ENCODE measurements at places on chromosomes 12 and 14.

DNA sequence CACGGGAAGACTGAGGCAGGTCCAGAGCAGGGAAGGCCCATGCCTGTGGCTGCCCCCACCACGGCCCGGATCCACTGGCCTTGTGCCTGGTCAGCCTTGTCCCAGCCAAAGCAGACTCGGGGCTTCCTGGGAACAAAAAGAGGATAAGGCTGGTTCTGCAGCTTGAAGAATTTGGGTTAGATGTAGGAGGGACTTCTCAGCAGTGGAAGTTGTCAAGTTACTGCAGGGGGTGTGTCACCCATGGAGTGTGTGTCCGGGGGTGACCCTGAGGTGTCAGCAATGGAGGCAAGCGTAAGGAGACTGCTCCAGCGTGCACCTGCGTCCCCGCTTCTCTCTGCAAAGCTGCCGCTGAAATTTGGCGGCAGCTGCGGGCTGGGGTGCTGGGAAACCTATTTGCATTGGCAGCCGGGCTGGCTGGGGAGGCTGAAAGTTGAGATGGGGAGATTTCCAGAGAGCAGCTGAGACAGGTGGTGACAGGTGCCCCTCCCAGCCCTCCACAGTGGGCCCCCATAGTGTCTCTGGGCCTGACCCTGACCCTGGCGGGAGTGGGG lies 12.5 kb upstream of the TNFAIP2 start:
- DNase-seq: no peak

DNA sequence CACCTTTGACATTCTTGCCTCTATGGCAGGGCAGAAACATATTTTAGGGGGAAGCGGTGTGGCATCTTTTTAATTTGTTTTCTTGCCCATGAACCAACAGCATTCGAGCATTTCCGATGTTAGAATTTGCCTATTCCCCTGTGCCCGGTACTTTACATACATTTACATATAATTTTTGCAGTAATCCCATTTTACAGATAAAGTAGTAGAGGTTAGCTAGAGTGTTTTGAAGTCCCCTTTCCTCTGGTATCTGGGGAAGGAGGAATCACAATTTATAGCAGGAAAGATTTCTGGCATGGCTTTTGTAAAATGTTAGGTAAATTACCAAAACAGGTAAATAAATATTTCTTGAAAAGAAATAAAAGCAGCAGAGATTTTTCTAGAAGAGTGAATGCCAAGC lies 1.6 kb downstream of the BORCS5 start:
- DNase-seq: no peak

- no peak for DNase-seq
These were observed 70.1 kb downstream of the CLIP1 start for GRCh38 chr12:122352394-122352793.

GRCh38 chr14:99728231-99728920 lies 44.3 kb downstream of the CYP46A1 start:
- no peak for DNase-seq

DNA sequence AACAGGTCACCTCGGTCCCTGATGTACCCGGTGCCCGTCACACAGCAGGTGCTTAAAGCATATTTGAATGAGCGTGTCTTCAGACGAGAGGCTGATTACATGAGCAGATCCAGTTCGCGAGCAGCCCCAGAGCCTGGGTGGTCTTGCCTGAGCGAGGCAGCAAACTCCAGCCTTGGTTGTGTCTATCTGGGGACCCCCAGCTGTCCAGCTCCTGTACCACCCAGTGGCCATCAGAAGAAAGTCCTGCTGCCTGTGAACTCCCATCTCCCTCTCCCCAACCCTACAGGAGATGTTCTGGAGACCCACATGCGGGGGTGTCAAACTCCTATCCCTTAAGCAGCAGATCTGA lies 174.2 kb downstream of the PHETA1 start:
- DNase-seq: no peak

DNA sequence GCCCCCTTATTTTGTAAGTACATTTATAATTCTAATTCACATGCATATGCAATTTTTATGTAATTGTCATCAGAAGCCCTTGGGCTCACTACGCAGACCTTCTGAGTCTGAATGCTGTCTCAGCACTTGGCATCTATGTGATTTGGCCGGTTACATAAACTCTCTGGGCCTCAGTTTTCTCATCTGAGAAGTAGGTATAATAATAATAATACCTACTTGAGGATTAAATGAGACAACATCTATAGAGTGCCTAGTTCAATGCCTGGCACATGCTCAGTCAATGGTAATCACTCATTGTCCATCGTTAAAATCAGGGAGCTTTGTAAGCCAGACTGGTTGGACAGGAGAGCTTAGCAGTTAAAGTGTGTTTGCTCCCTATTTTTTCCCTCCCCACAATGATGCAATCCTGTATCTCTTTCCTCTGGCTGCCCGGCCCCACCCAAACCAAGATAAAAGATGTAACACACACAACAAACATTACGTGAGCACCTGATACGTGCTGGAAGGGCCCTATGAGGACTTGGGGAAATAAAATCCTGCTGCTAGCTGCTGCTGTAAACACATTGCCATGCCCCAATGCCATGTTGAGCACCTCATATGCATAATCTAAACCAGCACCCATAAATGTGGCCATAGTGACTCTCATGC lies 235.0 kb downstream of the CRADD start:
- peak; percentile 46 for DNase-seq
